Suprapubic skin (tissue), 4 donors: ENCODE measurements at places on chromosomes 6 and 20.

DNA sequence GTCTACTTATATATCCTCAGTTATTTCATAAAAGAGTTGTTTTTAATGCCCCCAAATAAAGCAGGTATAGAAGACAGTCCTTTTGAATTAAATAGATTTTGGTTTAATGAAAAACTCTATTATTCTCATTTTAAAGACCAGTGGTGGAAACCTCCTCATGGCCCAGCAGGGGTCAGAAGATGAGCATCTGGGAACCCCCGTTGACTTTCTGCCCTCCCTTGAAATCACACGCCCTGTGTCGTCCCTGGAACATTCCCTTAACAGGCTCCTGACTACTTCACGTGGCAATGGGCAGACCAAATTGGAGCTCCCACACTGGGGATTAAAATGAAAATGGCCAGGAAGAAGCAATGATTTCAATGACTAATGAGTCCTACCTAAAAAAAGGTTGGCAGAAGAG, 220.9 kb downstream of the KIF16B start:
- DNase-seq: no peak

DNA sequence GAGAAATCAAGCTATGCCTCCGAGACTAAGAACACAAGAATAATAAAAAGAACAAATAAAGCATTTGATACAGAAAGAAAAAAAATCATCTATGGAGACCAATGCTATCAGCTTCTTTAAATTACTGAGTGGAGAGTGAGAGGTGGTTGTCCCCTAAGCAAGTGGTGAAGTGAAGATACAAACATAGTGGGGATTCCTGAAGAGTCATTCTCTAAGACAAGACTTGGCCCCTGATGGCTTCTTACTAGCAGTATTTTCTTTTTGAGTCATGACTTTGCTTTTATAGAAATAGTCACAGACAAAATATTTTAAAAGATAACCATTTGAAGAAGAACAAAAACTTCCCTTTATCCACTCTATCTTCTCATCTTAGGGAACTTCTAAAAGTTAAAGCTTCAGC, 261.4 kb upstream of the PRDM1 start:
- no peak for DNase-seq

DNA sequence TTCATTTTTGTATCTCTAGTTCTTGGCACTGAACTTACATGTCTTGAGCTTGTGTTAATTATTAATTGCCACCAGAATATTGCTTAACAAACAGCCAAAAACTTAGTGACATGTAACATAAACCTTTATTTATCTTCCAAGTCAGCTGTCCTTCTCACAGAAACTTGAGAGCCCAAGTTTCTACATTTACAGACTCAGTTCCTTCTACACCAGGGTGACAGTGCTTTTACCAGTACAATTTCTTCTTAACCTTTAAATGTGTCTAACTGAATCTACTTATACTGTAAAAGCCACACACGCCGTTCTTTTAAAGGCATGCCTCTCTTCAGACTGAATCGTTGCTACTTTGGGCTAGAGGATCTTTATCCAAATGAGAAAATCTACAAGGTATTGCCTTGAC, 539.2 kb downstream of the GRIK2 start:
- DNase-seq: no peak

DNA sequence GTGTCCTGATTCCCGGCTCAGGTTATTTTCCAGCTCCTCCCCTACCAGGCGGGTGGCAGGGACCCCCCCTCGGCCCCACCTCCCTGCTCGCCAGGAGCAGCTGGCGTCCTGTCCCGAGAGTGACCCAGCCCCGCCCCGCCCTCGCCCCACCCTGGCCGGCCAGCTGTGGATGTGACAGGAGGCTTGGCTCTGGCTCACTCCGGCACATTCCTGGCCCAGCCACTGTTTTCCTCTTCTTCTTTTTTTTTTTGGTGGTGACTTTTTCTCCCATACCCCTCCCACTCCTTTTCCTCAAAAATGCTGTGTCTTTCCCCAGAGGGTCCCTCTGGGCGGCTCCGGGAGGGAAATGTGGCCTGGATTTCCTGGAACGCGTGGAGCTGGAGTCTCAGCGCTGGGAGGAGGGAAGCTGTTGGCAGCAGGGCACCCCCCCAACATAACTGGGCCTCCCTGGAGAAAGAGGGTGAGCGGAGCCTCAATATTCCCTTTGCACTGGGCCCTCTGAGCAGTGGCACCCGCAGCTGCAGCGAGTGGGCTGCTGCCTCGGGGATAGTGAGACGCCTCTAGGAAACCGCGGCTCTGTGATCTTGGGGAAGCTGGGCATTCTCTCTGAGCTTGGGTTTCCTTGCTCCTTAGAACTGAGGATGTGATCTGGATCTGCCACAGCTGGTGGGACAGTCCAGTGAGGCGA, 28.3 kb upstream of the CSNK2A1 start:
- no peak for DNase-seq

DNA sequence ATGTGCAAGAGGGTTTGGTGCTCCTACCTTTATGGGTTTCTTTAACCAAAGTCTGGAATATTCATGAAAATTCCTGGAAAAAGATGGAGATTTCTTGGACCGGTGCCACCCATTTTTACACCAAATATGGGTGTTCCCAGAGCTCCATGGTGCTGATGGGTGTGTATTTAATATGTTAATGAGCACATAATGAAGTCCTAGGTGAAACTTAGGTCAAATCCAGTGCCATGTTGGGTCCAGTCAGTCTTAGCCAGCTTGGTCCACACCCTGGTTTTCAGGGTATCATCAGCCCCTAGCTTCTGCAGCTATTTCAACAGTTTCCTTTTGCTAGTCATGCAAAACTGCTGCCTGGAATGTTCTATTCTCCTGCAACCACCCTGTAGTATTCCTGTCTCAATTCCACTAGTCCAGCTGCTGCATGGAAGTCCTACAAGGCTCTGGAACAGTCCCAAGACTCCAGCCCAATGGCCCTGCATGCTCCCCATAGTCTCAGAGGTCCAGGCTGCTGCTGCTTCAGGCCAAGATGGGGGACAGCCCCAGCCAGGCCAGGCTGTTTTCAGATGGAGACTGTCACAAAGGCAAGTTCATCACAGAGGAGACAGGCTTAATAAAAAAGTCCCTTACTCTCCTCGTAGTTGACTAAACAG, 31.8 kb downstream of the CST9L start:
- no peak for DNase-seq

DNA sequence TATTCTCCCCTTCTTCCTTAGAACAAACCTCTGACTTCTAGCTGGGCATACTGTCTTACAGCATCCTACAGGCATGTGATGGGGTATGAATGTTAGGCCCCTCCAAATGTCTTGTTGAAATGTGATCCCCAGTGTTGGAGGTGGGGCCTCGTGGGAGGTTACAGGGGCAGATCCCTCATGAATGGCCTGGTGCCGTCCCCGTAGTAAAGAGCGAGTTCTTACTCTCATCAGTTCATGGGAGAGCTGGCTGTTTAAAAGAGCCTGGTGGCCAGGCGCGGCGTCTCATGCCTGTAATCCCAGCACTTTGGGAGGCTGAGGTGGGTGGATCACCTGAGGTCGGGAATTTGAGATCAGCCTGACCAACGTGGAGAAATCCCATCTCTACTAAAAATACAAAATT, 15.5 kb downstream of the OVOL2 start:
- no peak for DNase-seq

DNA sequence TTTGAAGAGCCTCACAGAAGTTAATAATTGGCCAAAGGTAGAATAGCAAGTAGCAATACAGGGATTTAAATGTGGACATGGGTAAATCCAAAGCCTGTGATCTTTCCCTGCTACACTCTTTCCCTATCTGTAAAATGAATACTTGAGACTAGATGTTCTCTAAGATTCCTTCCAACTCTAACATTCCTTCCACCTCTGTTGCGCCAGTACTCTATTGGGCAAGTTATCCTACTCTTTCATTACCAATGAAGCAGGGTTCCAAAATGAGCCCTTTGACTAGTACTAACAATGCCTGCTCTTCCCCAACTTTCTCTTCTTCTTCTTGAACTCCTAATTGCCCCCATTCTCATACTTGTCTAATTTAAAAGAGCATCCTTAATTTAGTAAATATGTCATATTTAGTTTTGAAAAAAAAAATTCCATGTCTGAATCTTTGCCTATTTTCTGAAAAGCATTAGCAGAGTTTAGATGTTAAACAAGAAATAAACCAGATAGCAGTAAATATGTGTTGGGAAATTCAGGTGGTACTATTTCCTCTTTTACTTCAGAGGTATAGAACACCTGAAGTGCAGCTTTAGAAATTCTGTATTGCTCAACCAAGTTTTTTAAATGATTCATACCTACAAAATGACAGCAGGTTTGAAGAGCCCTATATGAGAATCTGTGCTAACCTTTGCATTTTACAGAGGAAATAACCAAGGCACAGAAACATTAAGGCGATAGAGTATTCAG, 35.1 kb upstream of the RSPO3 start:
- DNase-seq: no peak

DNA sequence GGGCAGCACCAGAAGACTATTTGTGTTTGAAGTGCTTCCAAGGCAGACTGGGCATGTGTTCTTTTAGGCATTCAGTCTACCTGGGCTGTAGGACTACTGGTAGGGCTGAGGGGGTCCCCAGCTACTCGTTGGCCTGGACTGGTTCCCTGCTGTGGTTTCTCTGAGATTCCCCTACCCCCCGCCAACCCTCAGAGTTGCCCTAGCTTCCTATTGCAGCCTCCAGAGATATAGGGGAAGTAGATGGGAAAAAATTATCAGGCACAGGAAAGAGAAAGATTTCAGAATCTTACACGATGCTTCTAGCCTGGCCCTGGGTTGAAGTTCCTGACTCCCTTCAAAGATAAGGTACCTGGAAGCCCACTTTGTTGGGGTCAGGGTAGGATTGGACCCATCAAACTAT, 22.5 kb downstream of the BRPF3 start:
- no peak for DNase-seq

DNA sequence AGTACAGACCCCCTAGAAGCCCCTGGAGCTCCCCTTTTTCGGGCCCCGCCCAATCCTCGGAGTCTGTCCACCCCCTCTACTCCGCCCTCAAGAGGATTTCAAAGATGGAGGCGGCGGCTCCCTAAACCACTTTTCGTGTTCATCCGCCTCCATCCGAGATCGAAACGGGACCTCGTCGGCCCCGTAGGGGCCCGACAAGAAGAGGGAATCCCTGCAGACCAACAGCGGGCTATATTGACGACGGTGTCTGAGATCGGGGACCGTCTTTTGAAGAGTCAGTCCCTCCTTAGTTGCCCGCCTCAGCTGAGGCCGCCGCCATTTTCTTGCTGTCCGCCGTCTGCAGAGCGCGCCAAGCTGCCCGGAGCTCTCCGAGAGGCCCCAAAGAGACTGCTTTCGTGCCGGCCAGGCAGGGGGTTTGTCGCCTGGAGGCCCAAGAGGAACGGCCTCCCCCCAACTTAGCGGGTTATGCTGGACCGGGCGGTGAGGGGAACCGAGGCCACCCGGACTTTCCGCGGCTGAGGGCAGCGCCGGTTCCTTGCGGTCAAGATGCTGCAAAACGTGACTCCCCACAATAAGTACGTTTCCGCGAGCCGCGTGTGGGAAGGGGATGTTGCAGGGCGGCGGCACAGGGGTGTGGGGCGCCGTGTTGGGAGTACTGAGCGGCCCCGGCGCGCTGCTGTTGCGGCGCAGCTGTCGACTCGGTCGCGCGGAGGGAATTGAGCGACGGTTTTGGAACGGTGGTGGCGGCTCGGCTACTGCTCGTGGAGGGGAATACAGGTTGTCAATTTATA, 4.2 kb downstream of the BRD2 start:
- DNase-seq: peak; percentile 76

DNA sequence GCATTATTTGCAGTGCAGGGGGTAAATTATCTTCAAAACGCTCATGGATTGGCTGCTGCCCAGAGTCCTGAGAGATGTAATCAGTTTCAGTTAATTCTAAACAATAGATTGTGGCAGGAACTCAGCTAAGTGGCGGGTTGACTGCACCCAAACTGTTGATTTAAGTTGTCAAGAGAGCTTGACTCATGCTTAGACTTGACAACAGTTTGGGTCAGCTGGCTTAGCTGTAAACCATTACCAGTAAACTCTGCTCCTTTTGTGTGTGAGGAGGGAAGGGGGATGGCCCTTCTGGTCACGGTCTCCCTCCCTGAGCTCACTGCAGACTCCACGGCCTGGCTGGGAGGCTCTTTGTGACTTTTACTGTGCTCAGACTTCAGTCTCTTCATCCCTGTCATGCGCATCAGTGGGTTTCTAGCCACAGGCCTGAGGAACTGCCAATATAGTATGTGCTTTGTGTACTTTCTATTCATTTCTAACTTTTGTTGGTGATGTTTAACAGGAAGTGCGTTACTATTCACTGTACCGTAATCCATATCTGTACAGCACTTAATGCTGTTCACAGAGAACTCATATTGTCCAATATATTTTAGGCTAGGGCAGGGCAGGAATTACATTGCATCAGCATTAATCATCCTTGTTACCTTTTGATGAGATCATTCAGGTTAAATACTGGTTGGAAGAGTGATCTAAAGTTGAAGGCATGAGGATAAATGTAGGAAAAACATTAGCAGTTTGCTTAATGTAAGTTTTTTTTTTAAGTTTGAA, 488.3 kb downstream of the CDKAL1 start:
- DNase-seq: no peak

GRCh38 chr6:6826961-6827360, 238.4 kb downstream of the LY86 start:
- peak; percentile 57 for DNase-seq

DNA sequence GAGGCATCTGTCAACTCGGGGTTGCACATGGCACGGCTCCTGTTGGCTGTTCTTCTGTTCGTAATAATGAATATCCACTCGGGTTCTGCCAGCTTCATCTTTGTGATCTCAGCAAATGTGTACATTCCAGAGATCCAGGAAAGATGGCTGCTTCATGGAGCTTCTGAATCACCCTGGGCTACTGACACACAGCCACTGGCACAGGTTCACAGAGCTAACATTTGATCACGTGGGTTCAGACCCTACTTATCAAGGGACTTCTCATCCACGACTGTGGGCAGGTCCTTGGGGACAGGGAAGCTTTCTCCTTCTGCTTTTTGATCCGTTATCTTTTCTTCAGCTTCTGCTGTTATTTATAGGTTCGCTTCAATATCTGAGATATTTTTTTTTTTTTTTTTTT, 18.1 kb downstream of the PPP1R3G start:
- peak; percentile 35 for DNase-seq
